ENCODE measurements at places on chromosomes 4 and X.

DNA sequence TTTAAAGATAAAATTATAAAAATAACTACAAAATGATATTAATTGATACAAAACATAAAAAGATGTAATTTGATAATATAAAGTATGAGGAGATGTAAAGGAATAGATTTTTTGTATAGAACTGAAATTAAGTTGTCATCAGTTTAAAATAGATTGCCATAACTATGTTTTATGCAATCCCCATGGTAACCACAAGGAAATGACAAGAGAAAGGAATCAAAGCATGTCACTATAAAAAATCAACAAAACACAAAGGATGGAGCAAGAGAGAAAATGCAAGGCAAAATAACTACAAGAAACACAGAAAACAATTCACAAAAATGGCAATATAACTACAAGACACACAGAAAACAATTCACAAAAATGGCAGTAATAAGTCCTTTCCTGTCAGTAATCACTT, 27.0 kb upstream of the GUCY2F start:
- DNase-seq: no peak

GRCh38 chrX:13059637-13060499, 15.4 kb upstream of the FAM9C start:
- no peak for DNase-seq

DNA sequence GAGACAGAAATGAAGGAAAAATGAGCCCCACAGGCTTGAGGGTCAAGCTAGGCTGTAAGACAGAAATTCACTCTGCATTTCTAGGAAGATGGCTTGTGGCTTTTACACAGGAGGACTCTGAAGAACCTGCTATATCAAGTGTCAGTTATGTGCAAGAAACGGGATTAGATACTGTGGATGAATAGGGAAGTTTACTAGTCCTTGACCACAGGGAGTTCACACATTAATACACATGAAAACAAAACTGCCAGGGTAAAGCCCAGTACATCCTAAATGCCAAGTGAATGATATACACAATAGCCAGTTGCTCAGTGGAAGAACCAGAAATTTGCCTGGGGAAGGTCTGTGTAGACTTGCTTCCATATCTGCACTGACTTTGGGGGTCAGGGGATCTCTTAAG, 53.5 kb downstream of the TMEM131L start:
- DNase-seq: no peak

DNA sequence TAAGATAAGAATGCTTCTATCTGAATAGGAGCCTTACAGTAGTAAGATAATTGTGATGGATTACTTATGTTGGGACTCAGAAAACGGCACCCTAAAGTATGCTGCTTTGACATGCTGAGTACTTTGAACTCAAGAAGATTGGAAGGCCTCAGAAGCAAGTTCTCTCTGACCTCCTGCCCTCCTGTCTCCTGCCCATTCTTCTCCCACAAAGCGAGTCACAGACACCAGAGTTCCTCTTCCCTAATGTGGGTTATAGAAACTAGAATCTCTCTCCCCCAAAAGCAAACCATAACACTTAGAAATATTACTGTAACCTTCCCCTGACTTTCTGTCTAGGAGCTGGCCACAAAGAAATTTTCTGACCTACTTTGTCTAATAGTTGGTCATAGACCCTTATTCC, 76.5 kb downstream of the DDIT4L start:
- no peak for DNase-seq

DNA sequence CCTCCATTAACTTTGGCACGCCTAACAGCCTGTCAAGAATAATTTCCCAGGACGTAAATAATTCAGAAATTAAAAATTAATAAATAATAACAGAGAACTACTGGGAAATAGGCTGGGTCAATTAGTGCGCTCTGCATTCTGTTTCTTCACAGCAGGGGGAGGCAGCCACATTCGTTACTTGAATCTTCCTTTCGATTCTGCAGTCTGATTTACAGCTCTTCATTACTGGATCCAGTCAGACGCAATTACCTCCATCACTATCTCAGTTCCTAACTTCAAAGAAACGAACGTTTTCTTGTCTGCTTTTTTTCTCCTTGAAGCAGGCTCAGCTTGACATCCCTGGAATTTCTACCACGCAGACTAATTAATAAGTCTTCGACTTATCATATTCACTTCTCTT, 9.0 kb upstream of the RPL34 start:
- no peak for DNase-seq

DNA sequence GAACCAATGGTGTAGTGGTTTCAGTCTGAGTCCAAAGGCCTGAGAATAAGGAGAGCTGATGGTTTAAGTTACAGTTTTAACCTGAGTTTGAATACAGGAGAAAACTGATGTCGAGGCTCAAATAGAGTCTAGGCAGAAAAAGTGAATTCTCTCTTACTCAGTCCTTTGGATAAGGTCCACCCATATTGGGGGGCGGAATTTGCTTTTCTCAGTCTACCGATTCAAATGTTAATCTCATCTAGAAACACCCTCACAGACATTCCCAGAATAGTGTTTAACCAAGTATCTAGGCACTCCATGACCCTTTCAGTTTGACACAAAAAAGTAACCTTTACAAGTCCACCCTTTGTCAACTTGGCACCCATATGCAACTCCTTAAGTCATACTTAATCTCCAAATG, 216.0 kb downstream of the GRID2 start:
- DNase-seq: no peak

DNA sequence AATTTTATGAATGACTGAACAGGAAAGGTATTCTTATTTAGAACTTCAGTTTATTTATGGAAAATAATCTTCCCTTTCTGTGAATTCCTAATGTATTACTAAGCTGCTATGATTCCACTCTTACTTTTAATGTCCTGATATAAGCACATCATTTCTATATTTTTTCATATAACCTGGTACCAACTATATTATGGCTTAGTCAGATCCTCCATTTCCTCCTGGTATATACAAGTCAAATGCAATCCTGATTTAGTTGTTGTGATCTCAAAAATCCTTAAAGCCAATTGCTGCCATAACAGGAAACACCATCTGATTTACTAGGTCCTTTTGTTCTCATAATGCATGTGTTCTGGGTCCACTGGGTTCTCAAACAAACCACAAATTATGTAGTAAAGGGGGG, 26.8 kb downstream of the TRMT2B start:
- no peak for DNase-seq

DNA sequence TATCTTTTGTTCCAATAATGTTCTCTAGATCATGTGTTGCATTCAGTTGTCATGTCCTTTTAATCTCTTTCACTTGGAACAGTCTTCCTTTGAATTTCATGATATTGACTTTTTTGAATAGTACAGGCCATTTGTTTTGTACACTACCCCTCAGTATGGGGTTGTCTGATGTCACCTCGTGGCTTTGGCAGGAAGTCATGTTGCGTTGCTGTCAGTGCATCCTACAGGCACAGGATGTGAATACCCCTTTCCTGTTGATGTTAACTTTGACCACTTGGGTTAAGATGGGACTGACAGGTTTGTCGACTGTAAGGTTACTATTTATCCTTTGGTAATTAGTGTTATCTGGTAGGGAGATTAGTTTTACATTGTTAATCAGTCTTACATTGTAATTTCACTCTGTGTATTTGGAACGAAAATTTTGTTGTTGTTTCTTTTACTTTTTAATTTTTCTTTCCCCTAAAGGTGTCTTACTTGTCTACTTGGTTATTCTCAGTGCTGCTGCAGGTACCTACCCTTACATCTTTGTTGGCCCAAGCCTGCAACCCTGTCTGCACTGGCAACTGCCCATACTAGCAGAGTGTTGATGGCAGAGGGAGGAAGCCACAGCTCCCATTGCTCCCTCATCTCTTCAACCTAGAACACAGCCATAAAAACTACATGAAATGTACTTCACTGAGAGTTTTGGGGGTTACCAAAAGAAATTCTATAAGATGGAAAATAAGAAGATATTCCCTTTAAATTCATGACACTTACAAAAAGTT, 14.7 kb upstream of the ATP8A1 start:
- no peak for DNase-seq

DNA sequence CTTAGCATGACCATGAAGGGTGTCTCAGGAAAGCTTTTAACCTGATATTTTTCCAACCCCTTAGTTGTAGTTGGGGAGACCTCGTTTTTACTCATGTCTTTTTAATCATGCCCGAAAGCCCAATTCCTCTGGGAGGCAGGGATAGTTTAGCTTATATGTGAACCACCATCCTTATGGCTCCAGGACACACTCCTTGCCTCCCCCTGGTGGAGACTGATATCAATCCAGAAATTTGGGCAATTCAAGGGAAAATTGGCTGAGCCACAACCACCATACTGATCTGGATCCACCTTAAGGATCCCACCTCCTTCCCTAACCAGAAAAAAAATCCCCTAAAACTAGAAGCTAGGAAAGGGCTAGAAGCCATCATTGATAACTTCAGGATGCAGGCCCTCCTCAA, 13.4 kb upstream of the COL25A1 start:
- no peak for DNase-seq

DNA sequence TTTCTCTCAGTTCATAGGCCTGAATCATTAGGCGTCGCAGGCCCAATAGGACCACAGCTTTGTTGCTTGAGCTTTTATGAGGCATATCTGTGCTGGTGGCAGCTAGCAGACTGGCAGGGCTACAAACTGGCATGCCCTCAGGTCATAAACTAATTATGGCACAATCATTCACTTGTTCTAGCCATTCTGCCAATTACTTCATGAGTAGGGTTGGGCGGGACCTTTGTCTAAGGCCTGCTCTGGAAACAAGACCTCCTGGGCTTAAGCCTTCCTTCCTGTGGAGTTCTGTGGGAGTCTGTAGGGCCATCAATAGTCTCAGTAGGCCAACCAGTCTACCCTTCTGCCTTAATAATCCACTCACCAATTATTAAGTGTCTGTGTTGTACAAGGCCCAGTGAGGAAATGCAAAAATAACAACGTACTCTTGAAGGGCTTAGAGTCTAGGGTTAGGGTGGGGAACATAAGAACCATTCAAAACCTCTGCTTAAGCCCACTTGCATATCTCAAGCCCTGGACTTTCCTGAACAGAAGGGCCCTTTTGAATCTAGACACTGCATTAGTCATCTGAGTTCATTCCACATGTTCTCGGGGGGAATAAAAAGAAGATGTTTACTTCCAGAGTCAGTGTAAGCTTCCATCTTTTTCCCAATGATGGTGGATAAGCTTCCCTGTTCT, 44.5 kb downstream of the SHROOM4 start:
- no peak for DNase-seq

- no peak for DNase-seq
Observed at GRCh38 chrX:115592997-115593734, 32.2 kb downstream of the PLS3 start.

GRCh38 chr4:39125600-39125985, 56.7 kb upstream of the WDR19 start:
- DNase-seq: no peak

- DNase-seq: peak; percentile 82
Observed at GRCh38 chr4:123398853-123399626, 2.4 kb downstream of the SPRY1 start.

GRCh38 chrX:153648358-153649177, 1.6 kb downstream of the DUSP9 start:
- peak; percentile 42 for DNase-seq

DNA sequence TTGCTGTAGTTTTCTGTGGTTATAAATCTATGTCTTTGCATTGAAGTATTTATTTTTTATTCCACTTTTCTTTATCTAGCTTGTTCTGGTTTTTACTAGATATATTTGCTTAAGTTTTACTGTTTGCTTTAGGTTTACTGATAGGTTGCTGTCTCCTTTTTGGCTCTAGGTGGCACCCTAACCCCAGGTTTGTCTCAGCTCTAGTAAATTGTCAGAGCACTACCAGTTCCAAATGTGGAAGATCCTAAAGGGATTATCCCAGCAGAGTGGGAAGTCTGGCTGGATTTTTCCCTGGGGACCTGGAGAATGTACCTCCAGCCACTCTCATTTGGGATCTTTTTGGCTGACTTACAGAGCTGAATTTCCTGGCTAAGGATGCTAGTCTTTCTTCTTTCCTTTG, 106.1 kb downstream of the PBDC1 start:
- DNase-seq: no peak

GRCh38 chr4:146059865-146060264, 115.7 kb upstream of the LSM6 start:
- no peak for DNase-seq

- no peak for DNase-seq
Observed at GRCh38 chrX:20459410-20460350, 193.0 kb upstream of the RPS6KA3 start.

- DNase-seq: no peak
Observed at GRCh38 chr4:172270397-172270796, 457.2 kb downstream of the GALNTL6 start.

DNA sequence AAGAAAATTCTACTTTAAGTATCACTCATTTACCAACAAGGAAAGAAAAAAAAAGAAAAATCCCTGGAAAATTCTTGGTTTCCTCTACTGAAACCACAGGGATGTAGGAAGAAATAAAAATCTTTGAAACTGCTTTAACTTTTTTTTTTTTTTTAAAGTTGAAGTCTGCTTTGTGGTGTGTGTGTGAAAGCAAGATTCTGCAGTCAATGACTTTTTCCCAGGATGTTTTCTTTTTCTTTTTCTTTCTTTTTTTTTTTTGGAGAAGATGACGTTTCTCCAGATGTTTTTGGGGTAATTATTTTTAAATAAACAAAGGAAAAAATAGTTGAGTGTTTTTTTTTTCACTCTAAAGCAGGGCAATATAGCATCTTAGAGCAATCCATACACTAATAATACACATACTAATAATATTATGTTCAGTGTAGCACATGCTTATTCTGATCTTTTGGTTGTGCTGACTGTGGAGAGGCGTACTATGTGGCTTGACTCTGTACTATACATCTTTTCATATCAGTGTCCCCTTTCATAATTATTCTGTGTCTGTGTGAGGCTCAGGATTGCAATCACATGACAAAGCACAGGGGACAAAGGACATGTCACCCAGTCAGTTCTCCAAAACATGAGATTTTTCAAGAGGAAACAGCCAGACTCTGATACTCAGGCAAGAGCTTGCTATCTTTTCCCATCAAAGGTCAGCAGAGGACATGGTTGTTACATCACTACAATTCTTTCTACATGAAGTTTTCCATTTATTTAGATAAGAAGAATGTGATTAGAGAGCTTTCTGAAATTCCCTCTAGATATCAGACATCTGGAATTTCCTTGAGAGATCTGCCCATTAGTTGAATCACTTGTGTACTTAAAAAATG, 111.0 kb downstream of the PDE5A start:
- no peak for DNase-seq

- no peak for DNase-seq
Observed at GRCh38 chr4:6509587-6509986, 37.2 kb upstream of the PPP2R2C start.

DNA sequence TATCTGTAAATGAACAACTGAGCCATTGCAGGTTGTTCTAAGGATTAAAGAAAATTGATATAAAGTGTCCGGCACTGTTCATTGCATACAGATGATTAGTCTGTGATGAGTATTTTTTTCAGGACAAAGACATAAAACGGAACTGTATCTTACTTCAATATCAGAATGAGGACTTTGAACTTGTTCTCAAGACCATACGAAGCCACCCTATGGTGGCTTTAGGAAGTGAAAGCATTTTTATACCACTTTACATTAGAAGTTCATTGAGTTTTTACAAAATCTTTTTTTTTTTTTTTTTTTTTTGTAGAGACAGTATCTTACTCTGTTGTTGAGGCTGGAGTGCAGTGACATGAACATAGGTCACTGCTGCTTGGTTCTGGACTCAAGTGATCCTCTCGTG, 45.2 kb upstream of the TRIM2 start:
- DNase-seq: no peak
